ENCODE measurements at places on chromosomes 5 and 9. TPM values are rescaled to one million over a fixed set of nuclear protein-coding genes. Genes with fewer than 3 reads are reported as not detected.

The PCDH12 gene
- total RNA-seq, result 0.25 TPM

The DNAJA1 gene
- total RNA-seq, result 254 TPM

The SLC6A18 gene
- not detected for total RNA-seq

The MYMK gene
- not detected for total RNA-seq

The NLN gene
- total RNA-seq, result 55.2 TPM

The PCDHB16 gene
- total RNA-seq, result 11.4 TPM

The MYOZ3 gene
- total RNA-seq, result 2.6 TPM

The OBP2B gene
- not detected for total RNA-seq

The DIRAS2 gene
- 0.77 TPM for total RNA-seq

The UGT3A2 gene
- 0.64 TPM for total RNA-seq

The PCDHGB6 gene
- 53.7 TPM for total RNA-seq

The ADAMTS12 gene
- total RNA-seq, result 10.8 TPM

The EGFL7 gene
- total RNA-seq, result 14.1 TPM

The GPRIN1 gene
- total RNA-seq, result 35.9 TPM

The NUTM2G gene
- total RNA-seq, result not detected
